ENCODE measurements at places on chromosomes 7 and 10.

- peak; percentile 53 for DNase-seq
Measured at GRCh38 chr7:140517546-140518369, 38.5 kb upstream of the MKRN1 start.

GRCh38 chr10:89047397-89047796 lies 56.8 kb downstream of the FAS start:
- DNase-seq: no peak

DNA sequence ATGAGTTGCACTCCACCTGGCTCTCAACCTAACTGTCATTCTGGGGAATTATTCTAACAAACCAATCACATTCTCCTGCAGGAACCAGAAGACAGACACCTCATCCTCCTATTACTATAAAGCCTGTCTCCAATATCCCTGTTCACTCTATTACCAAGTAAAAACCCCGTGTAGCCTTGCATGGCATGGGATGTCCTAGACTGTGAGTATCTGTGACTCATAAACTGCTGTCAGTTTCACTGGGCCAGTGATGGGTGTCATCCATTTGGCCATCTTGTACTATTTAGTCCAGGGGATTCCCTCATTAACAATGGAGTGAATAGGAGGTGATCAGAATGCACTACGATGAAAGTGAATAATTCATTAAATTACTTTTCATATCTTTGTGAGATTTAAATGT lies 608.7 kb downstream of the DNAJB9 start:
- DNase-seq: no peak

DNA sequence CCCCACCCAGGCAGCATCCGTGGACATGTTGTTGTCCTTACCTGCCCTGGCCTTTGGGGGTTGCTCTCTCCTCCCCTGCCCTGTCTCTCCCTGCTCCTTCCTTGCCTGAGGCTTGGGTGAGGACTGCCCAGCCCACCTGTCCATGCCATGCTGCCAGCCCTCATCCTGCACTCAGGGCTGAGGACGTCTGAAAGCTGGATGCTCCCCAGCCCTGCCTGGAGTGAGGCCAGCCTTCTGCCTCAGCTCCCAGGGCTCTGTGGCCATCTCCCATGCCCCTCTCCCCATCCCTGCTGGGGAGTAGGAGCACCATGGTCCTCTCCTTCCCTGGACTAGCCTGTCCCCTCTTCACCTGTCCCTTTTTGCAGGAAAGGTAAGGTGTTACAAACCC lies 68.4 kb downstream of the RAMP3 start:
- DNase-seq: no peak

DNA sequence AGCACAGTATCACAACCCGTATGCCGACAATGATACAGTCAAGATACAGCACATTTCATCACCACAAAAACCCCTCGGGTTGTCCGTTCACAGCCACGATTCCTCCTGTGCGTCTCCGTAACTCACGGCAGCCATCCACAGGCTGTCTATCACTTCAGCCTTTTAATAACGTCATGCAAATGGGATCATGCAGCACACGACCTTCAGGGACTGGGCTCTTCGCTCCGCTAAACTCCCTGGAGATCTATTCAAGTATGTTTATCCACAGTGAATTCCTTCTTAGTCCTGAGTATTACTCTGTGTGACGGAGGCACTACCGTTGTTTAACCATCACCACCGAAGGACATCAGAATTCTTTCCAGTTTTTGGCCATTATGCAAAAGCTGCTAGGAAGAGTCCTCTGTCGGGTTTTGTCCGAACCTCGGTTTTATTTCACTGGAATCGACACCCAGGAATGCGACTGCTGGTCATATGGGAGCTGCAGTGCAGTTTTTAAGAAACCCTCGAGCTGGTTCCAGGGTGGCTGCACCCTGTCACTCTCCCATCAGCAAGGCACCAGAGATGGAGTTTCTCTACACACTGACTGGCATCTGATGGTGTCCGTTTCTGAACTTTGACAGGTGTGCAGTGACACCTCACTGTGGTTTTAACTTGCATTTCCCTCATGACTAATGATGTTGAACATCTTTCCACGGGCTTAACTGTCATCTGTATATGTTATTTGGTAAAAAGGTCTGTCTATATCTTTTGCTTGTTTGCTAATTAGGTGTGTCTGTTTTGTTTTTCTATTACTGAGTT lies 193.6 kb downstream of the MAD1L1 start:
- no peak for DNase-seq

- no peak for DNase-seq
Measured at GRCh38 chr7:18018296-18019215, 9.1 kb downstream of the PRPS1L1 start.

DNA sequence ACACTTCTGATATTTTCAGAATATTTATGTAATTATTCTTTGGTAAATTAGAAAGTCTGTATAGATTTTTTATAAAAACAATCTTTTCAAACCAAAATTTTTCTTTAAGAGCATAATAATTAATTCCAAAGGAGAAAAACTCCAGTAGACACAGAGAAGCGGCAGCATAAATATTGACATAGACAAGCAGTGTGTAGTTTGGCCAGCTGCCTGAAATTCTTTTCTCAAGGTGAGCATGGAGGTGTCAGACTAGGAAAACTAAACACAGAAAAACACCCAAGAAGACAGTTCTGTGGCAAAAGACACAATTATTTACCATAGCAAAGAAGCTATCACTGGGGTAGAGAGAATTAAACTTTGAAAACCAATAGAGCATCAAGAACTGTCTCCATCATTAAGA lies 82.4 kb downstream of the KLF6 start:
- no peak for DNase-seq

DNA sequence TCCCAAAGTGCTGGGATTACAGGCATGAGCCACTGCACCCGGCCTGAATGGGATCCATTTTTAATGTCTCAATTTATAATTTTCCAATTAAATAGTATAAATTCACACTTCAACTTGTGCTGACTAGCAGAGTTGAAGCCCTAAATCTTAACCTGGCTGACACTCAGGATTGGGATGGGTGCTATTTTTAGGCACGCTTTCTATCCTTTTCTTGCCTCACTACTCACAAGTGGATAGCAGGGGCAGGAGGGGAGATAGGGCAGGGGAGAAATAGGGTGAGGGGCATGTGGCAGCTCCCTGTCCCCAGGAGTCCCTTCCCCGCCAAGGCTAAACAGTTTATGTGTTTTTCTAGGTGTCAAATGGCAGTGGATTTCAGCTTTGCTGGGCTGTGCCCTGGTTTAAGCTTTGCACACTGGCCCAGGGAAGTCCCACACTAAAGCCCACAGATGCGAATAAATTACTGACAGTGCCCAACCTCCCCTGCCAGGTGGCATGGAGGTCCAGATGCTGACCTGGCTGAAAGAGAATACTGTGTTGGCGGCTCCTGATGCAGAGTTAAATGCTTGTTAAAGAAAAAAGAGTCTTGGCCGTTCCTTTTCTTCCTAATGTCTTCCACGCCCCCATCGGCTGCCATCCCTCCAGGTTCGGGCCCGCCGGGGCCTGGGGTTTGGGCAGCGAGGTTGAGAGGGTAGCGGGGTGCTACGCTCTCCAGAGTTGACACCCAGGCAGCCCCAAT lies 36.2 kb upstream of the EFCAB10 start:
- no peak for DNase-seq

DNA sequence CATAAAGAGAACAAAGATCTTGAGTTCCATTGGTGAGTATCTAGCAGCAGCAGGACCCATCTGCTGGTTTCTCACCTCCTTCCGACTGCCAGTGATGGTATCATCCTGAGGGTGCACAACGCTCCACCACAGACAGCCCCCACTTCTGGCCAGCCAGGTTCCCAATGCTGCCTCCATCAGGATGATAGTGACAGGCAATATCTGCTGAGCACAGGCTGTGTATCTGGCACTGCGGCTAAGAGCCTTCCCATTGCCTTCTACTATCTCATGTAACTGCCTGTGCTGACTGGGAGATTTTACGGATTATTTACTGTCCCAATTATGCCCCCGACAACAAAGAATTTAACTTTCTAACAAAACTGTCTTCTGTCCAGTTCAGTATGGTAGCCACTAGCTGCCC lies 352.4 kb upstream of the AOAH start:
- DNase-seq: no peak

GRCh38 chr10:72661431-72661830 lies 30.5 kb upstream of the MCU start:
- no peak for DNase-seq

- DNase-seq: no peak
Measured at GRCh38 chr7:143085109-143085508, 33.0 kb downstream of the OR6V1 start.

- no peak for DNase-seq
Measured at GRCh38 chr7:131212114-131212513, 115.6 kb upstream of the MKLN1 start.

GRCh38 chr10:58164517-58164916 lies 103.2 kb downstream of the IPMK start:
- no peak for DNase-seq

- peak; percentile 93 for DNase-seq
Measured at GRCh38 chr7:102464577-102465280, at the start of the genes ALKBH4 and LRWD1. TSS of gene ALKBH4 (minus strand) at chr7:102464863. CDS start at chr7:102464836, 27 bp downstream. TSS of gene LRWD1 (plus strand) at chr7:102464984. CDS start at chr7:102465081, 97 bp downstream.

GRCh38 chr10:29811751-29812427 lies 177.1 kb upstream of the SVIL start:
- peak; percentile 0 for DNase-seq

DNA sequence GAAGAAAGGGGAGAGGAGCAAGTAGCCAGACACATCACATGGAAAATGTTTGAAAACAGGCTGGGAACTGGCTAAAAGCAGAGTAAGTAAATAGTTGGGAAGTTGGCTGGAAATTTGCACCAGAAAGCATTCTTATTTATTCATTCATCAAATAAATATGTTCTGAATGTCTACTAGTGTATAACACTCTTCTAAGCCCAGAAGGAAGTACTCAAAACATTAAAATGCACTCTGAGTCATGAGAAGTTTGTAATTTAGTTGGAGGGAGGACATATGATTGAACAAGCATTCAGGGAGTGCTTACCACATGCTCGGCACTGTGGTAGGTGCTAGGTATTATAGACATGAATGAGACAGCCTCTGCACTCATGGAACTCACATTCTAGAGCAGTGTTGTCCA lies 37.0 kb upstream of the CNNM1 start:
- no peak for DNase-seq

- DNase-seq: peak; percentile 15
Measured at GRCh38 chr10:6612371-6612770, 32.3 kb upstream of the PRKCQ start.

- DNase-seq: no peak
Measured at GRCh38 chr10:101646364-101646763, 48.6 kb downstream of the FBXW4 start.

DNA sequence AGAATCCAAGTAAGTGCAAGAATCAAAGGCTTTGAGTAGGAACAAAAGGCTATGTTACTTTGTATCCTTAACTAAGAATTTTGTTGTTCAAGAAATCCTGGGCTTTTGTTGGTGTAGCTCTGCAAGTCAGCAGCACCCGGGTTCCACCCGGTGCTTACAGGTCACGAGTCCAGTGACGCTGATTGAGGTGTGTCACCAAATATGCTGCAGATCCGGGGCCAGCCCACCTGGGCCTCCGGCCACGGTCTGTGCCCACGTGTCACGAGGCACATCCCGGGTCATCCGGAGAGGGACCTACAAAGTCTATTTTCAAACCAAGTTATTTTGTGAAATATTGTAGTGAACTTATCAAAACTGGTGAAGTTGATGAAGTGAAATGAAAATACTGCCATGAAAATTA lies 103.1 kb downstream of the MGMT start:
- no peak for DNase-seq

DNA sequence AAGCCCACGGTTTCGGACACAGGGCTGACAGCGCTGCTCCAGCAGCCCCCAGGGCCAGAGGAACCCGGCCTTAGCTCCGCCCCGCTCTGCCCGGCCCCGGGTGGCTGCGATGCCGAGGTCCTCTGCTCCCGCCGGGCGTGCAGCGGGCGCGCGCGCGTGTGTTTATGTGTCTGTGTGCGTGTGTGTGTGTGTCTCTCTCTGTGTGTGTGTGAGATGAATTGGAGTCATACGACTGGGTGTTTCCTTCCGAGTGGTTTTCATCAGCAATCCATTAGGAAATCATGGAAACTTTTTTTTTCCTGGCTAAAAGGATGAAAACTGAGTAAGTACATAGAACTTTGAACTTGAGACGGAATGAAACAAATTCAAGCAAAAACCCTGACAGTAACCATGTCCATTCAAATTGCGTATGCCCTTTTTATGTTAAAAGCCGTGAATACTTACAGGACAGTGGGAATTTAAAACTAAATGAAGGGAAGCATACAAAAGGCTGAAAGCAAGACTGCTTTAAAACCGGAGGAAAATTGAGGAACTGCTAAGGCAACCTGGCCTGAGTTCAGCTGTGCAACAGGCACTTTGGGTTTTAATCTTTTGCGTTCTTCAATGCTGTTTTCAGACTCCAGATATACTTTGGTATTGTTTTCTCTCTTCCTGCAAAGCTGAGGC lies at the start of gene CPED1:
Gene CPED1, plus strand, starts transcription at position 121 of the 666 bp plus-strand sequence. CDS start 911 bp downstream, outside the sequence.
- DNase-seq: peak; percentile 20

DNA sequence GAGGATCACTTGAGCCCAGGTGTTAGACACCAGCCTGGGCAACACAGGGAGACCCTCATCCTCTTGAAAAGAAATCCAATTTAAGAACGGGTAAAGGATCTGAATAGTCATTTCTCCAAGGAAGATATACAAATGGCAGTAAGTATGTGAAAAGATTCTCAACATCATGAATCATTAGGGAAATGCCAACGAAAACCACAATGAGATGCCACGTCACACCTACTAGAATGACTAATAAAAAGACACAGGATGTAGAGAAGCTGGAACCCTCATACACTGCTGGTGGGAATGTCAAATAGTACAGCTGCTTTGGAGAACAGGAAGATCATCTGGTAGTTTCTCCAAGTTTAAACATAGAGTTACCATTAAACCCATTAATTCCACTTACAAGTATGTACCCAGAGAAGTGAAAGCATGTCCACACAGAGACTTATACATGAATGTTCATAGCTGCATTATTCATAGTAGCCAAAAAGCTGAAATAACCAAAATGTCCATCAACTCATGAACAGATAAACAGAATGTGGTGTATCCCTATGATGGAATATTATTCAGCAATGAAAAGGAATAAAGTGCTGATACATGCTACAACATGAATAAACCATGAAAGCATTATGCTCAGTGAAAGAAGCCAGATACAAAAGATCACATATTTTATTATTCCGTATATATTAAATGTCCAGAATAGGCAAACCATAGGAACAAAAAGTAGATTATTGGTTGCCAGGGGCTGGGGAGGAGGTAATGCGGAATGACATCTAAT lies 13.1 kb upstream of the ZMIZ2 start:
- DNase-seq: no peak

All from effector memory CD8-positive, alpha-beta T cell (primary cell).